ENCODE measurements at places on chromosomes 16 and 17. TPM values are rescaled to one million over a fixed set of nuclear protein-coding genes. Genes with fewer than 3 reads are reported as not detected.
A peak's percentile ranks its signal among the peaks of the same experiment; 100 is the strongest.

Gene WDR81
- polyA plus RNA-seq: 10.4 TPM

Gene CCL14
- not detected for polyA plus RNA-seq

DNA sequence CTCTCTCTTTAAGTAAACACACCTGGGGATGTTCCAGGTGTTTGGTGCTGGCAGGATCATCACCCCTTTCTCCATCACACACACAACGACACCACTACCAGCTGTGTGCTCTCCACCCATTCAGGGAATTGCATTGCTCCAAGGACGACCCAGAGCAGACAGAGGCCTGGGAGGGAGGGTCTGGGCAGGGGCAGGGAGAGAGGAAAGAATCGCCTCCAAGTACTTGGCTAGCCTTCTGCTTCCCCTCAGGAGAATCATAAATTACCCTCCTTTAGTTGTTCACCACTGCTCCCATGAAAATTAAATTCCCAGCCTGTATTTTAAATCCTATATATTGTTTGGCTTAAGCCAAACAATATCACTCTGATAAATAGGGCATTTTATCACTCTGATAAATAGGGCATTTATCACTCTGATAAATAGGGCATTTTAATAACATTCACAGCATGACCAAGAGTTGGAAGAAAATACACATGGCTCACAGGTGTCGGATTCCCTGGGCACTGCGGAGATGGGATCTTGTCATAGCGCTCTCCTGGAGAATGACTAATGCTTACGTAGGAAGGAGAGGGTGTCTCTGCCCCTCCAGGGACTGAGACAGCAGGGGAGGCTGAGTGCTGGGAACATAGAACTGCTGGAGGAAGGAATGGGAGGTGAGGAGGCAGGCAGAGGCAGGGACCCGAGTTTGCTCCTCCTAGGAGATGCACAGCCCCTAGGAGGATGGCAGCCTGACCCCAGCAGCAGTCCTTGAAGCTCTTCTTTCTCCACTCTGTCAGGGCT, 673.6 kb downstream of the HS3ST4 start:
- DNase-seq: no peak

- no peak for DNase-seq
Measured at GRCh38 chr16:57589374-57589773, 39.1 kb upstream of the ADGRG1 start.

DNA sequence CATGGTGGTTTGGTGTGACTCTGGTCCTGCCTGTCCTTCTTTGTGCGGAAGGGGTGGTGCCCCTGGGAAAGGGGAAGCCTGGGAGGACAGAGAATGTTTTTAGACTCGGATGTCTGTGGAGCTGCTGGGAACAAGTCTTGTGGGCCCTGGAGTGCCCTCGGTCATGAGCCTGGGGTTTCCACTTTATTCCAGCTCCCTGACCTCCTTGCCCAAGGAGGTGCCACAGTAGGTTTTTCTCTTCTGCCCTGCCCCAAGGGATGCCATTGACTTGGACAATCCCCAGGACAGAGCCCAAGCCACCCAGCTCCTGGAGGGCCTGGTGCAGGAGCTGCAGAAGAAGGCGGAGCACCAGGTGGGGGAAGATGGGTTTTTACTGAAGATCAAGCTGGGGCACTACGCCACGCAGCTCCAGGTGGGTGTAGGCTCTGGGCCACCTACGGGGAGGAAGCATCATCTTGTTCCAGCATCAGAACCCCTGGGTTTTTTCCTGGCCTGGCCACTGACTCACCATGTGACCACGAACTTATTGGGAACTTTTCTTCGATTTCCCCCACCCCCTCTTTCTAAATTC, 1.4 kb downstream of the STAT5A start:
- no peak for DNase-seq

DNA sequence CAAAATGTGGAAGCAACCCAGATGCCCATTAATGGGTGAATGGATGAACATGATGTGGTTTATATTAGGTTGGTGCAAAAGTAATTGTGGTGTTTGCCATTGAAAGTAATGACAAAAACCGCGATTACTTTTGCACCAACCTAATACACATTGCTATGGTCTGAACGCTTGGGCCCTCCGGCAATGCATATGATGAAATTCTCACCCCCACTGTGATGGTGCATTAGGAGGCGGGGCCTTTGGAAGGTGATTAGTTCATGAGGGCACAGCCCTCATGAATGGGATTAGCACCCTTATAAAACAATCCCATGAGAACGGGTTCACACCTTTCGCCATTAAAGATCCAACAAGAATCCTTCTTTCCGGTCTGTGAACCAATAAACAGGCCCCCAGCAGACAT, 25.3 kb upstream of the PRM1 start:
- no peak for DNase-seq

GRCh38 chr16:18805257-18805773, 4.0 kb upstream of the ARL6IP1 start:
- DNase-seq: no peak

GRCh38 chr17:3983606-3984484, 19.6 kb upstream of the ATP2A3 start:
- DNase-seq: peak; percentile 55

- DNase-seq: no peak
Measured at GRCh38 chr17:80012765-80013741, 22.6 kb downstream of the TBC1D16 start.

DNA sequence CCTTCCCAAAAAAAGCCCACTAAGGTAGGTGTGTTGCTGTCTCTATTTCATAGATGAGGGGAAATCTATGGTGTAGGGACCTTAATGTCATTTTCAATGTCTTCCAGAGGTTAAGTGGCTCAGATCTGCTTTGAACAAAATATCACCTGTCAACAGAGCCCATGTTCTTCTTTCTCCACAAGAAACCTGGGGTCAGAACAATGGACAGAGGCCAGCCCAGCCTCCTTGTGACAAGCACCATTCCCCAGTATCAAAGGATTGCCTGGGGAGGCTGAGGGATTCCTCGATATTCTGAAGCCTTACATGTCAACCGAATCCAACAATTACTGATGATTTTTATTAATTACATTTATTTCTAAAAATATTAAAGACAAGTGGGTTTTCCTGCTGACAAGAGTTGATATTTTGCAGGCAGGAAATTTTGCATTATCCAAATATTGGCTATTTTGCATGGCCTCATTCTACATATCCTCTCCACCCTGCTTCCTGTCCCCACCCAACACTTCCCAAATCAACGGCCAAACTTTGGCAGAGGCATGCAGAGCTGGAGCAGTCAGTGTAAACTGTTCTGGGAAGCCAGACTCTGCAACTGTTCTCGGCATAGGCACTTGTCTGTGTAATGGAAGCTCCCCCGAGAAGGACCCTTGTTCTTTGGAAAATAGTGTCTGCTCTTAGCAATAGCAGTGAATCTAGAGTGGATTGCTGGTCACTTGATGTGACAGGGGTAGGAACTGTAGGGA, 281.5 kb downstream of the HS3ST3A1 start:
- DNase-seq: no peak

Data from IMR-90 (cell line).